ENCODE measurements at places on chromosomes 16 and 17.

DNA sequence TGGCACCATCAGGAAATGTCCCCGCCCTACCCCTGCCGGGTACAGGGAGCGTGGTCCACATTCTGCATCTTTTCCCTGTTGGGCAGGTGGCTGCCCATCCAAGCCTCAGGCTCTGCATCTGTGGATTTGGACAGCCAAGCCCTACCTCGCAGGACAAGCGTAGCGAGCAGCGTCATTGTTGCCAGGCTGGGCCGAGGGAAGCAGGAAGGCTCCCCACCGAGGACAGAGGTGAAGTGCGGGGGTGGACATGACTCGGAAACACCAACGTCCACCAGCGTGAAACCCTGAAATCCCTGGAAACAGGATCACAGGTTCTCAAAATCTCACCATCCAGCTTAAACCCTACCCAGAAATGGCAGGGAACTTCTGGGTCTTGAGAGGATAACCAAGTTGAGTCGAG is 73.6 kb downstream of the SOCS1 start:
- DNase-seq = no peak

GRCh38 chr16:85514598-85515318 is 98.4 kb upstream of the GSE1 start:
- DNase-seq = no peak

- DNase-seq = no peak
These were observed 36.6 kb upstream of the TBX2 start for GRCh38 chr17:61362852-61363600.

DNA sequence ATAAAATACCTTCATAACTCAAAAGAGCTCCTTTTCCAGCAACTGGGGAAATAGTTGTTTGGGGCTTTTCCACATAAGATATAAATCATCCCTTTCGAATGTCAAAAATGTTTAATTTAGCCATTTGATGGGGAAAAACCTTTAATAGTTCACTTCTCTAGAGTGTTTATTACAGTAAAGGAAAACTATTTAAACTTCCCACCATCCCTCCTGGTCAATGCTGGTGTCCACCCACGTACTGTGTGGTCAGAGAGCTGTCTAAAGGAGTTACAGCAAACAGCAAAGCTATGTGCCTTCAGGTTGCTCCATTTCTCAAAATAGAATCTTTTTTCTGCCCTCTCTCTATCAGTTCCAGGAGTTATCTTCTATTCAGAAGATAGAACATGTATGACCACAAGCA is 33.5 kb downstream of the KANSL1 start:
- no peak for DNase-seq

DNA sequence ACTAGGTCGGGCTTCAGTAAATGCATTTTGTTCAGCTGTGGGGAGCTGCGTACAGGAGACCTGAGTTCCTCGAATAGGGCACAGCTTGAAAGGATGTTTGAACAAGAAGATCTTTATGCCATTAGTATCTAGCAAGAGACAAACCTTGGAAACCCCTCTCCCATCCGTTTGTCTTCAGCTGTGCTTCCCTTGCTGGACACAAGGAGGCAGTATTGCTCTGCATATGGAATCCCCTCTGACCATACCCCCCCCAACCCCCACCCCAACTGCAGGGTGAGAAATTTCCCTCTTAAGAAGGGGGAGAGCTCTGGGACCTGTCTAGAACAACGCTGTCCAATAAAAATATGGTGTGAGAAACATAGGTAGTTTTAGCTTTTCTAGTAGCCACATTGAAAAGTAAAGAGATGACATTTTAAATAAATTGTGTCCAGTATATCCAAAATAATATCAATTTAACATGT is 1.6 kb downstream of the MRM1 start:
- peak; percentile 22 for DNase-seq

DNA sequence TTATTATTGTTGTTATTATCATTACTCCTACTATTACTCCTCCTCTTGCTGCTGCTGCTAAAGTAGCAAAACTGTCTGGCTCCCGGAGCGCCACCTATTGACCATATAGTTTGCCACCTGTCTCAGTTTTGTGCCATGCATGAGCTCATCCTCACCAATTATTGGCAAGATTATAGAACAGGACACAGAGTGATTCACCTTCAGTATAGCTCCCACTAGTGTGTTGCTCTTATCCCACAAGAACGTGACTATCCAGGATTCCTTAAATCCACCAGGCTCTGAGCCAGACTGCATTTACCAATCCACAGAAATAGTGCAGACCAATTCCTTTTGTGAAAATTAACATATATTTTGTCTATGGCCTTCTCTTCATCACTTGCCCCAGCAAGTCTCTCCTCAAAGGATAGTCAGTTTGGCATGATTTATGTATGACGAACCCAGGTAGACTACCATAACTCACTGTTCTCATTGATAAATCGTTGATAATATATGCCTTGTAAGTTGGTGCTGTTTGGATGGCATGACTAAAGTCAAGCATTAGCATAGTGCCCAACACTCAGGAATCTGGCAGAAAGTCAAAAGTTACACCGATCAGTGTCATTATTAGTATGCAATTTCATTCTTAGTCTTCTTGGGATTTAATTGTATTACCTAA is 405.5 kb upstream of the HSBP1 start:
- no peak for DNase-seq

- DNase-seq = no peak
These were observed 17.5 kb downstream of the GUCY2D start for GRCh38 chr17:8019665-8020650.

- DNase-seq = no peak
These were observed 8.1 kb upstream of the IGF2BP1 start for GRCh38 chr17:48989100-48989499.

GRCh38 chr16:26157319-26157718 is 465.6 kb downstream of the HS3ST4 start:
- no peak for DNase-seq

GRCh38 chr17:7438656-7439460 is 454 bp upstream of the FGF11 start:
- no peak for DNase-seq

DNA sequence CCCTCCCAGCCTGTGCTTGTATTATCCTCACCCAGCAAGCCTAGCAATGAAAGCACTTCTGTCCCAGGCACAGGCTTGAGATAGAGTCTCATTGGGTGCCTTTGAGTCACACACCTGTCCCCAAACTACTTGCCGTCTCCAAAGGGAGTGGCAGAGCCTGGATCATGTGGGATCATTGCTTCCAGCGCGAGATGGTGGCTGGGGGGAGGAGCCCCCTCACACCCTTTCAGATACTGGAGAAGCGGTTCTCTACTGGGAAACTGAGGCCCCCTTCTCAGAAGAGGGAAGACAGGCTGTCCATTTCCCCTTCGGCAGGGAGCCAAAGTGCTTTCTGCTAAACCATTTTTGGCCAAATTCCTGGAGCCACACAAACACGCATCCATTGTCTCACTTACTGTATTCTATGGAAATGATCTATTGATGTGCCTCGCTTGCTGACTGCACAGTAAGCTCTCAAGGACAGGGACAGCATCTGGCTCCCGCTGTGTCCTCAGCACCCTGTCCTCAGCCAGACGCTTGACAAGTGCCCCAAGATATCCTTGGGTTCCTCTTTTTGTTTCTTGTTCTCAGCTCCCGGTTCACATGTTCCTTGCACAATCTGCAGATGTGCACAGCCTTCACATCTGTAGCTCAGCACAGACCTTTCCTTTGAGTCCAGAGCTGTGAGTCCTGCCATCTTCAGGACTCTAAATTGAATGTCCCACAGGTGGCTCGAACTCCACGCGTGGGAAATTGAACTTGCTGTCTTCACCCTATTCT is 26.0 kb upstream of the DLX3 start:
- DNase-seq = no peak

DNA sequence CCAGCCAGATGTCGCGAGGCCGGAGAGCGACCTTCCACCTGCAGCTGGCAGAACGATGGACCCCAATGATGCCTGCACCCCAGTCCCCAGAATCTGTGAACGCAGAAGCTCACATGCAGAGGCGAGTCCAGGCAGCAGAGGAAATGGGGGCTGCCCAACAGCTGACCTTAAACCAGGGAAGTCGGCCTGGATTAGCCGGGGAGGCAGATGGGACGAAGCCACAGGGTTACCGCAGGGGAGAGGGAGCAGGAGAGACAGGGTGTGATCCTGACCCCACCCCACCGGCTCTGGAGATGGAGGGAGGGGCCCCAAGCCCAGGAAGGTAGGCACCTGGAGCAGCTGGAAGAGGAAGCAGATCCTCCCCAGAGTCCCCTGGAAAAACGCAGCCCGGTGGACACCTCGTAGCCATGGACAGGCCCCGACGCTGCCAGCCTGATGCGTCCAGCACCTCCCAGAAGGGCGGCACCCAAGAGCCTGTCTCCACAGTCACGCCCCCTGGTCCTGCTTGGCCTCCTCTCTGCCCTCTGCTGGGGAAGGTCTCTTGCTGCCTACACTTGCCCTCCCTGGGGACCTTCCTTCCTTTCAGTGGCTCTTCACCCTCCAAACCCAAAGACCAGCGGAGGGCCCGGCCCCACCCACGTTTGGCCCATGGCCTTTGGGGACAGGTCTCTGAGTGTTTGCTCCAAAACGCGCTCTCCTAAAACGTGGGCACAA is 37.3 kb downstream of the PIEZO1 start:
- DNase-seq = no peak

DNA sequence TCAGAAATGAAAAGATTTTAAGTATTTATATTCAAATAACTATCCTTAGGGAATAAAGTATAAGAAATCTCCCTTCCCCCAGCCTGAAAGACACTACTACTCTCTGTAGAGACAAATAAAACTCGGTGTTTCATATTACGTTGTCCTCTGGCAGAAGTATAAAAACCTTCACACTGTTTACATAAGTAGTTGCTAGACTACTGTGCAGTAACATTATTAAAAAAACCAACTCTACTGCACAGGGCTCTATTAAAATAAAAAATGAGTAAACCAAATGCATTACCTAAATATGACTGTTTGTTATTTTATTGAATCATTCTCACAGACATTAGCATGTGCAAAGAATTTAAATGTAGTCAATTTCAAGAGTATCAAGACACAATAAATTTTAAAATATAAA is 67.4 kb downstream of the MED13 start:
- DNase-seq = no peak

- DNase-seq = no peak
These were observed 48.9 kb downstream of the SLFN5 start for GRCh38 chr17:35291802-35292201.

DNA sequence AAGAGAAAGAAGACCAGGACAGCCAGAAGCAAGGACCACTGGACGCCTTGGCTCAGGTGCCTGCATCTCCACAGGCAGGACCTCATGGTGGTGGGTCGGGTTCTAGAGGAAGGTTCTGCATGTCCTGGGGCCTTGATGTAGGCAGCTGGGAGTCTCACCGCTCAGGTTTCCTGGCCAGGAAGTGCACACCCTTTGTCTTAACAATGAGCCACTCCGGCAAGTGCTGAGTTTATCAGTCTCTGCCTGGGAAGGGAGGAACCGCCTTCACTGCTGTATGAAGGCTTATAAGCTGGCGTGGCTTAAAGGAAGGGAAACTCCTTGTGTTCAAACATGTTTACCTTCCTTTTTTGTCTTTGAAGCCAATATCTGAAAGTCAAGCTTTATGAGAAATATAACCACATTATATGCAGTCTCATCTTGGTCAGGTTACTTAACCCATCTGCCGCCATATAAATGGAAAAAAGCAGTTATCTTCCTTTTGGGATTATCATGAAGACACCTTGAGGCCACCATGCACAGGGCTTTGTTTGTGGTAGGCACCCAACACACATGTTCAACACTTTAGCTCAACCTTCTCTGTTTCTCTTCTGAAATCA is at the start of gene ST6GALNAC1:
Gene ST6GALNAC1, minus strand, starts transcription at position 205 of the 596 bp plus-strand sequence. Its CDS starts 119 bp downstream, at position 86.
- no peak for DNase-seq

DNA sequence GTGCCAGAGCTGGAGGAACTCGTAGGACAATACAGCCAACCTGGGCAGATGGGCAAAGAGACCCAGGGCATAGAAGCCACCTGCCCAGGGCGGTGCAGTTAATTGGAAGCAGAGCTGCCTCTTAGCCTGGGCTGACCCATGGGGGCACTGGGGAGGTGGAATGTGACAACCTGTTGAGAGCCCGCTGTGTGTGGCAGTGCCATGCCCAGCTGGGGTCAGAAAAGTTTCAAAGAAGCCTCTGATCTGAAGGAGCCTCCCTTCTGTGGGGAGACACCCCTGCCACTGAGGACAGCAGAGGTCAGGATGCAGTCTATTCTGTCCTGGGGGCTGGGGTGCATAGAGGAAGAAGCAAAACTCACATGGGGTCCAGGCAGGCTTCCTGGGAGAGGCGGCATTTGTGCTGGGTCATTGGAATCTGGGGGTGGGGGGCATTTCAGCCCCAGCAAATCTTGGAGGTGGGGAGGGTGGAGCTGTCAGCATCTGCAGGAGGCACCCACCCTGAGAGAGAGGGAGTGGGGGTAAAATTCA is 176.1 kb upstream of the CIBAR2 start:
- no peak for DNase-seq

- DNase-seq = no peak
These were observed 929 bp downstream of the TMEM11 start for GRCh38 chr17:21212826-21213637.

GRCh38 chr16:47713225-47713595 is 252.1 kb downstream of the PHKB start:
- no peak for DNase-seq

- no peak for DNase-seq
These were observed 157.2 kb downstream of the ENGASE start for GRCh38 chr17:79231766-79232287.

- DNase-seq = no peak
These were observed 398.5 kb upstream of the DYNLRB2 start for GRCh38 chr16:80142281-80142680.

GRCh38 chr17:58120195-58120822 is 27.9 kb upstream of the OR4D1 start:
- no peak for DNase-seq

DNA sequence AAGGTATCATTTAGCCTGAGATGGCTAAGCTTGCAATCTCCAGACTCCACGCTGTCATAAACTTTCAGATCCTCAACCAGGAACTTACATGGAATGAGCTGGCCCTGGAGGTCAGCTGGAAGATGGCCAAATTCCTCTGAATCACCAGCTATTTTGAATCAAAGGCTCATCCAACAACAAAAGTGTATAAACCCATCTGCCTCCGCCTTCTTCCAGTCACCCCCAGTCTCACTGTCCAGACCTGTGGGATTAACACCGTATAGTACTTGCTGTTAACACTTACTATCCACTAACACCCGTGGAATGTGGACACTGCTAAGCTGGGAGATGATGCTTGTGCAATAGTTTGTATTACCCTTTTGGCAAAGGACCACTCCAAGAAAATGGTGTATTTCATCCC is 1.9 kb upstream of the LCMT1 start:
- DNase-seq = no peak

DNA sequence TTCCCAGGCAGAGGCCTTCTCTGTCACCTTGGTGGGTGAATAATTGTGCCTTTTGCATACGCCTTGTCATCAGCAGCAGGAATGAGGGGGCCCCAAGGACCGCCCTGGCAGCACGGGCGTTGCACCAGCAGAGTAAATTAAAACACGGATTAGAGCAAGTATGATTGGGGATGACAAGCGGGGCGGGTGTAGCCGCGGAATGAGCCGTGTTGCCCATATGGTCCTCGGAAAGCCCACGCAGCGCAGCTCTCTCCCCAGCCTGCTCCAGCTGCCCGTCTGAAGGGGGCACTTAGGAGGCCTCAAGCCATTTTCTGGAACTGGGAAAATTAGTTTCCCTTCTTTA is 299.4 kb upstream of the IRX3 start:
- no peak for DNase-seq

All from NCI-H1417 treated with DMSO at 0.1 percent for 48 hours (cell line).